Foreskin fibroblast (primary cell): ENCODE measurements at places on chromosomes 7 and 10.

DNA sequence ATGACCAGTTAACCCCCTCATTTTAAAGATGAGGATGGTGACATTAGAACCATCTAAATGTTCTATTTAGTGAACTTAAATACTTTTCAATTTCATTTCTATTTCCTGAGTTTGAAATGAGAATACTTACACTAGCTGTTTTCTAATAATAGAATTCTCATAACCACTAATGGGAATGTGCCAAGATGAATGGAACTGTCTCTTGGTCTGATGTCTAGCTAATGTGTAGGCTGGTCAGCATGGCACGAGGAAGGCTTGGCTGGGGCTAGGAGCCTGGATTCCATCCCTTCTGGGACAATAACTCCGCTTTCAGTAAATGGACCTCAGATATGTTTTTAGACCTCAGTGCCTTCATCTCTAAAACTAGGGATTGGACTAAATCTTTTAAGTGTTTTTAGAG lies 185.8 kb upstream of the NRP1 start:
- DNase-seq, result no peak

DNA sequence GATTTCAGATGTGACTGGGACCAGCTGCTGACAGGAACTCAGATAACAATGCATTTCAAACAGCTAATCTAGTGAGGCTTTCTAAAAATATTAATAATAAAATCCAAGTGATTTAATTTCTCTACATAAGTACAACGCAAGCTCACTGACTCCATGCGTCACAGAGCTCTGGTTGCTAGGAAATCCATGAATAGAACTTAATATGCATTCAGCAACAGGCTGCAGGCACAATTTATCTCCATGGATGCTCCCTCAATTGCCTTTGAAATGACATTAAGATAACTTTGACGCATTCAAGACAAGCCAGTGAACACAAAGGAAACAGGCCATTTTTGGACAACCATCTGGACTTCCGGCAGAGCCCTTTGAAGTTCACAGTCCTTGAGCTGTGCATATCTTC lies 118.7 kb upstream of the COL1A2 start:
- no peak for DNase-seq

GRCh38 chr10:61330669-61331068 lies 122.5 kb downstream of the TMEM26 start:
- no peak for DNase-seq

GRCh38 chr10:27743877-27744801 lies 1.5 kb downstream of the MKX start:
- peak; percentile 70 for DNase-seq

GRCh38 chr10:14500172-14500765 lies 169.5 kb upstream of the FRMD4A start:
- DNase-seq, result no peak

- no peak for DNase-seq
These were observed 113.3 kb downstream of the CPEB3 start for GRCh38 chr10:92177546-92177945.

- peak; percentile 85 for DNase-seq
These were observed 178.3 kb downstream of the PRKCQ start for GRCh38 chr10:6401558-6402348.

- DNase-seq, result no peak
These were observed 476 bp upstream of the ZNF33B start for GRCh38 chr10:42638821-42639270.

- peak; percentile 8 for DNase-seq
These were observed 1091.8 kb downstream of the LRMDA start for GRCh38 chr10:76523246-76523645.

- DNase-seq, result peak; percentile 98
These were observed 8.3 kb upstream of the PPP1R35 start for GRCh38 chr7:100444311-100445278.

DNA sequence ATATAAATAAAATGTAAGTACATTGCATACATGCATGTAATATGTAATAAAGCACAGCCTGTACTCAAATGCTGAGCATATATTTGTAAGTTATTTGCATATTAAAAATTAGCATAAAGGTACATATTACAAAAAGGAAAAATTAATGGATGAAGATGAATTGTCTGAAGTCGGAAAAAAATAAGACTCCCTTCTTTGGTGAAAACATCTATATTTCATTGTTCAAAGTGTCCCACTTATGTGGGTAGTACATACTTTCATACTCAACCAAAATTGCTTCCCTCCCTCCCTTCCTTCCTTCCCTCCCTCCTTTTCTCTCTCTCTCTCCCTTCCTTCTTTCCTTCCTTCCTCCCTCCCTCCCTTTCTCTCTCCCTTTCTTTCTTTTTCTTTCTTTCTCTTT lies 498.1 kb downstream of the MAGI2 start:
- DNase-seq, result no peak

GRCh38 chr10:22537810-22538209 lies 176.6 kb downstream of the PIP4K2A start:
- no peak for DNase-seq

GRCh38 chr10:110010486-110011378 lies 2.9 kb downstream of the ADD3 start:
- no peak for DNase-seq

DNA sequence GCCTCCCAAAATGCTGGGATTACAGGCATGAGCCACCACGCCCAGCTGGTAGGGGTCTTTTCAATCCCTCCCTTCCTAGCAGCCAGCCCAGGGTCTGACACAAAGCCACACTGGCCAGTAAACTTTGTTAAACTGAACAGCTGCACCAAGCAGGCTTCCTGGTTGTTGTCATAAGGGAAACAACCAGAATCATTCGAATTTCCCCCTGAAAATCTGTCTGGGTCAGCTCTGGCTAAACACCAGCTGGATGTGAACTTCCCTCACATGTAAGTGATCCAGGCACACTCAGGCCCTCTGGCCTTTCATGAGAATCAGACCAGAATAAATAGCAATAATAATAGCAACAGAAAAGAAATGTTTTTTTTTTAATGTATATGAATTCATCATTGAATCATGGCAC lies 7.4 kb downstream of the IMPDH1 start:
- DNase-seq, result no peak

DNA sequence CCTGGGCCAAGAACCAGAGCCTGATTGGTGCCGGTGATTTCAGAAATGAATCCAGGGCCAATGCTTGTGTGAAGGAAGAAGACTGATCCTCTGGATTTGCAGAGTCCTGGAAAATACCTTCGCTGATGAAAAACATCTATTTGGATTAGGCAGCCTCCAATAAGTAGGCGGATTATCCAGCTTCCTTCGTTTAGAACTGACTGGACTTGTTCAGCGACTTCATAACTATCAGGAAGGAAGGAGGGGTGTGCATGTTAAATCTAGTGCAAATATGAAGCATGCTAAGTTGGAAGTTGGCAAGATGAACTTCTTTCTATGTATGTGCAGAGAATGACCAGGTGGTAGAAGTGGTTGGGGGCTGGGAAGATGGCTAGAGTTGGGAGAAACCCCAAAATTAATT lies 41.0 kb downstream of the NKX2-3 start:
- no peak for DNase-seq

GRCh38 chr7:38565289-38565688 lies 65.9 kb downstream of the AMPH start:
- DNase-seq, result no peak

GRCh38 chr7:22718200-22718711 lies 8.7 kb upstream of the IL6 start:
- DNase-seq, result peak; percentile 83

DNA sequence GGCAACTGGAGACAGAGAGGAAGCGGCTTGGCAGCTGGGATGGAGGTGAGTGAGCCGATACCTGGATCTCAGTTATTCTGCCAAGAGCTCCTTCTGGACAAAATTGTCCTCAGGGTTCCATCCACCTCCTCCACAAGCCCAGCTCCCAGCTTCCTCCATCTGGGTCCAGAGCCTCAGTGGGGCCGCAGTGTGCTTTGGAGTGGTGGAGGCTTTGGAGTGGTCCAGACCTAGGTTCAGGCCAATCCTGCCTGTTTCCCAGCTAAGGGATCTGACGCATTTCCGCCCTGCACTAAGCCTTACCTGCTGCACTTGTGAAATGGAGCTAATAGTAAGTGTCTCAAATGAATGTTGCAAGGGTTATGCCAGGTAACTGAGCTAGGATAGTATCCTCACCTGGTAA lies 355.7 kb upstream of the SHH start:
- no peak for DNase-seq

DNA sequence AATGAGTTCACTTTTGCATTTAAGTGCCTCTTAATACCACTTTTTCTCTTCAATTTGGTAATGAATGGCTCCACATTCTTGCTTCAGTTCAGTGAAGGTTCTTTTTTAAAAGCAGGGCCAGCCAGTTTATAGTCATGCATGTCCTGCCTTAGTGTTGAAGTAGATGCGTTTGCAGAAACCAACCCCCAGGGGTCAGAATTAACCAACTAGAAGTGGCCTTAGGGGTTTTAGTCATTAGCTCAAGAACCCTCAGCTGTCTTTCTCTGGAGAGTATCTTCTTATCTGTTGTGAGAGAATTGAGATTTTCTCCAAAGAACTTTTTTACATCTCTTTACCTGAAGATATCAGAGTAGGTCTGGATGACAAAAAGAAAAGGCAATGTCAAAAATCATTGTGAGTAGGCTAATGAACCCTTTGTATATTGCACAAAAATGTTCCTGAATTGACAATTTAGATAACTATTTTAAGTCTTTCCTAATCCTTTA lies 82.2 kb downstream of the PIK3CG start:
- peak; percentile 59 for DNase-seq

GRCh38 chr10:43110338-43111071 lies 27.7 kb upstream of the CSGALNACT2 start:
- DNase-seq, result peak; percentile 54

GRCh38 chr7:131501422-131501821 lies 55.0 kb downstream of the PODXL start:
- DNase-seq, result peak; percentile 70

GRCh38 chr7:26584987-26585665 lies 279.3 kb downstream of the SKAP2 start:
- no peak for DNase-seq

- DNase-seq, result no peak
These were observed 41.8 kb downstream of the MTURN start for GRCh38 chr7:30176463-30177109.

DNA sequence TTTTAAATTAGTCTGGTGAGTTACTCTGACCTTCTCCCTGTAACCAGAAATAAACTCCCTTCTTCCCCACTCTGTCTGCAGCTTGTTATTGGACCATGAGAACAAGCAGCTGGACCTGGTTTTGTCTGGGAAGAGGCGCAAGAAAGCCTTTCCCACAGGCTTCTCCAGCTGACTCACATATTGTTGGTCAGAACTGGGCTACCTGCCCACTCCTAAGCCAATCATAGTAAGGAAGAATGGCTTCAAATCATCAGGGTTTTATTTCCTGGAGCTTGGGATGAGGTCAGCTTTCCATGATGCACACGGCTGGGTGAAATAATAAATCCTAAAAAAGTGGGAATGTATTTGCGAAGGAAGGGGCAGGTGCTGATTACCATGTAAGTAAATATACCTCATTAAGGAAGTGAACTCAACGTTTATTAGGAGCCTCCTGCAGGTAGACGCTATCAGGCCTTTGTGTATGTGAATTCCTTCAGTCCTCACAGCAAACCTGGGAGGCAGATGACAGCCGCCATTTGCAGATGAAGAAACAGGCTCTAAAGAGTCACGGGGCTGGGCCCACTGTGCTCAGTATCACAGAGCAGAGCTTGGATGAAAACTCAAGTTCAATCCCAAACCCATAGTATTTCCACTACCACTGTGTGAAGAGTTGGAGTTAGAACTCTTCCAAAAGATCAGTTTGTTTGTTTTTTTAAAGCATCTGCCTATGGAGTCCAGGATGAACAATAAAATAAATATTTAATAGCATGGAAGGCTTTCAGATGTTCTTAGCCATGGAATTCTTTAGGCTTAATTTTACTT lies 32.8 kb downstream of the IL15RA start:
- peak; percentile 99 for DNase-seq

GRCh38 chr10:7424315-7424714 lies 13.5 kb upstream of the SFMBT2 start:
- DNase-seq, result no peak

DNA sequence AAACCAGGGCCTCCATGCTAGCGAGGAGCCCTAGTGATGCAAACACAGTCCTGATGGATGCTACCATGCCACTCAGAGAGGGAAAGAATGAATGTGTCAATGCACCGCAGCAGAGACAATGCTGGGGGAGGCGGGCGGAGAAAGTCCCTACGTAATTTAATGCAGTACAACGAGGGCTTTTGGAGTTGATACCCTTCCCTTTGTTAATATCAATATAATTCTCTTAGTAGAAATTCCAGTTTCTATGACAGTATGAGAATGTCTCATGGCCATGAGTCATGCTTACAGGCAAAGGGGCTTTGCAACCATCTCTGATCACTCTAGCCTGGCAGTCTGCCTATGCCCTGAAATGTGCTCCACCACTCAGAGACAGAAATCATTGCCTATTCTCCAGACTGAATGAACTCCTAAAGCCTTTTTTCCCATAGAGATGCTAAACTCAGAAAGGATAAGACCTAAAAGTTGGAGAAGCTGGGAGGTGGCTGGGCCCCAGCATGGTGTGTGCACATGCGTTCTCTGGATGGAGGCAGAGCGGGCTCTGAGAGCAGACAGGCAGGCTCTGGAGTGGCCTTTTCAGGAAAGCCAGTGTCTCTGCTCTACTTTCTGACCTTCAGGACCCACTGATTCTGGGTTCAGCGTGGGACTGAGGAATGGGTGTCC lies 20.3 kb upstream of the GIMAP2 start:
- no peak for DNase-seq

DNA sequence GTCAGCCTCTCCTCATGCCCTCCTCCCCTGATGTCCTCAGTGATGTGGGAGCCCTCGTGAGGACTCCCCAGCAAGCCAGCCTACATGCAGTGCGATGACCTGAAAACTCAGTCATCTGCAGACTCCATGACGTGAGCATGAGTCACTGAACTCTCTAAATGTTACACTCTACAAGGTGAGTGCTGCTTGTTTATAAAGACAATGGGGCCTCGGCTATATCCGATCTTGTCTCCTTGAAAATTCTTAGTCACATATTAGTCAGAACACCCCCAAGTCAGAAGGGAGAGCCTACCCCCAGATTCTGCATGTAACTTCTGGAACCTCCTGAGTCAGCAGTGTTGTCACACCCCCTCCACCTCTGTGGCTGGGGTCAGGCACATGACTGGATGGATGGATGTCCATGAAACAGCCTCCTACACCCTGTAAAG lies 673.8 kb downstream of the INHBA start:
- peak; percentile 97 for DNase-seq

DNA sequence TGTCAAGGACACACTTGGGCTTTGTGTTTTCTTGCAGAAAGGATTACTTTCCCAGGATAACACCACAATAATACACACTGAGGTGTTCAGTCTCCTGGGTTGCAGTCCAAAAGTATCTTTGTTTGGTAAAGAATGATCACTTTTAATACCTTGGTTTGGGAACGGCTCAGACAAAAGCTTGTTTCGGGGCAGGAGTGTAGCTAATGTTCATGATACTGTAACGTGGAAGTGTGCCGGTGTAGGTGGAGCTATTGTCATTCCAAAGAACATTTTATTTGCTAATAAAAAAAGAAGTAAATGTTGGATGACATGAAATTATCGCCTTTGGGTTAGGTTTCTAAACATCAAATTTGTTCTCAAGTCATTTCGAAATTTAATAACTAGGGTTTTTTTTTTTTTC lies 1.2 kb downstream of the EIF4H start:
- no peak for DNase-seq
